Stimulated activated CD4-positive, alpha-beta T cell treated with anti-CD3 and anti-CD28 coated beads, Interleukin-4, amount 100 ng/mL, for 4 hours (primary cell): ENCODE measurements at places on chromosomes 1 and 21.

DNA sequence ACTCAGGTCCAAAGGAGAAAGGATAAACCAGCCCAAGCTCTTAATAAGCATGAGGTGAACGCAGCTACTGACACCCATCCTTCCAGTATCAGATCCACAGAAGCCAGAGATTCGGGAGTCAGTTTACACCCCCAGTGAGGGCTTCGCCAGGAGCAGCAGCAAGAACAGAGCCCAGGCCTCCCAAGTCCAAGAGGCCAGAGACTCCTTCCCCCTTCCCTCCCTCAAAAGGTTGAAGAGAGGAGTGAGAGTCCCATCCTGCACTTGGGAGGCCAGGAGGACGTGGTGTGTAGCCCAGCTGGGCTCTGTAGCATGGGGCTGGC is 72.8 kb downstream of the MRPL37 start:
- DNase-seq: no peak

- DNase-seq: no peak
Observed at GRCh38 chr1:41492341-41492848, 7.9 kb upstream of the EDN2 start.

GRCh38 chr1:161182214-161182613 is 4.9 kb upstream of the B4GALT3 start:
- DNase-seq: peak; percentile 71

DNA sequence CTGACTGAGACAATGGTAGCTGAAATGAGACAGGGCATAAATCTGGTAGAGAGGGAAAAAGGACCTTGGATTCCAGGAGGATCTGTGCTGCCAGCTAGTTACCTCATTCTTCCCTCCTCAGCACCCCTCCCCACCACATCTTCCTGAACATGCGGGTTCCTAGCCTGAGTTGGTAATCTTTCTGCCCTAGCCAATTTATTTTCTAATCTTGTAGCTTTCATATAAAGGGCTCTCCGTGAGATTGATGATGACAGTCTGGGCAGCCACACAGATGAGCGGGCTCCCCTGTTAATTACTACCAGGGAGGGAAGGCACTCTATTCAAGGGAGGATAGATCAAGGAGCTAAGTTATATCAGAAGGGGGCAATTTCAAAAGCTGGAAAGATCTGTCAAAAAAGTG is 20.2 kb downstream of the ARHGEF11 start:
- no peak for DNase-seq

DNA sequence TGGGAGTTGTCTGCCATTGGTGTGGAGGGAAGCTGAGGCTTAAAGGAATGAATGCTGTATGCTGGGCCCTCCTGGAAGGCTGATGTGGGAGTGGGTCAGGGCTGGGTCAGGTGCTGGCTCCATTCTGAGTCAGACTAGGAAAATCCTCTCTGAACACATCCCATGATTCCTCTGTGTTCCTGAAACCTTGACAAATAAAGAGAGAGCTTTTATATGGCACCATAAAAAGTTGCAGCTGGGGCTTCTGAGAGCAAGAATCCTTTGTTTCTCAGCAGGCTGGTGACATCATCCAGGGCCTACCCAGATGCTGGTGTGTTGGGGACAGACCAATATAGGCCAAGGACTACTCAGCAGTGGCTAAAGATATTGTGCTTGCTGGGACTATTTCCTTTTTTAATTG is 27.8 kb upstream of the NFASC start:
- no peak for DNase-seq
